ENCODE measurements at places on chromosomes 1 and 21. TPM values are rescaled to one million over a fixed set of nuclear protein-coding genes. Genes with fewer than 3 reads are reported as not detected.

Gene MAP10
- total RNA-seq = 2.5 TPM

Gene TBX19
- 1.6 TPM for total RNA-seq

Gene GNG12
- 131 TPM for total RNA-seq

Gene SNX7
- total RNA-seq = 48.5 TPM

Gene DENND2C
- 0.84 TPM for total RNA-seq

Gene NDC1
- 17.3 TPM for total RNA-seq

- H3K4me3 ChIP-seq = no peak overlapping the region
- no peak for DNase-seq
- H3K27ac ChIP-seq = no peak overlapping the region
- no peaks in the 10 kb centered on the region for H3K27me3 ChIP-seq
Observed at GRCh38 chr21:25709684-25710265, 24.9 kb downstream of the ATP5PF start.

DNA sequence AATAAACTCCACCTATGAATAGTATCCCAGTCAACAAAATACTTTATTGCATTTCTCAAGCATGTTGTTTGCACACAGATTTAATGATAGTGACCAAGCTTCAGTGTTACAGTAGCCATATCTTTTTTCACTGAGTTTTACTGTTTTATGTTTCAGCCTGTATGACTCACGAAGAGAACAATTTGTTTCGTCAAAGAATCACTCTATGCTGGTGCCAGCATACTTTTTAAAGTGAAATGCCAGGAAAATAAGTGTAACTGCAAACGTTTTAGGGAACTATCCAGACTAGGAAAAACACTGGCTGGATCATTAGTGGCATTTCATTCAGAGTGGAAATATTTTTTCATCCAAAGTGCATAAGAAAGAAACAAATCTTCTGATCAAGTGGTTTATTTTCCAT lies 210.8 kb downstream of the COL11A1 start:
- no peaks in the 10 kb centered on the region for H3K36me3 ChIP-seq
- H3K4me1 ChIP-seq = no peaks in the 10 kb centered on the region
- no peak for DNase-seq
- no peak overlapping the region for H3K27ac ChIP-seq
- no peaks in the 10 kb centered on the region for H3K27me3 ChIP-seq
- no peak overlapping the region for H3K4me3 ChIP-seq

DNA sequence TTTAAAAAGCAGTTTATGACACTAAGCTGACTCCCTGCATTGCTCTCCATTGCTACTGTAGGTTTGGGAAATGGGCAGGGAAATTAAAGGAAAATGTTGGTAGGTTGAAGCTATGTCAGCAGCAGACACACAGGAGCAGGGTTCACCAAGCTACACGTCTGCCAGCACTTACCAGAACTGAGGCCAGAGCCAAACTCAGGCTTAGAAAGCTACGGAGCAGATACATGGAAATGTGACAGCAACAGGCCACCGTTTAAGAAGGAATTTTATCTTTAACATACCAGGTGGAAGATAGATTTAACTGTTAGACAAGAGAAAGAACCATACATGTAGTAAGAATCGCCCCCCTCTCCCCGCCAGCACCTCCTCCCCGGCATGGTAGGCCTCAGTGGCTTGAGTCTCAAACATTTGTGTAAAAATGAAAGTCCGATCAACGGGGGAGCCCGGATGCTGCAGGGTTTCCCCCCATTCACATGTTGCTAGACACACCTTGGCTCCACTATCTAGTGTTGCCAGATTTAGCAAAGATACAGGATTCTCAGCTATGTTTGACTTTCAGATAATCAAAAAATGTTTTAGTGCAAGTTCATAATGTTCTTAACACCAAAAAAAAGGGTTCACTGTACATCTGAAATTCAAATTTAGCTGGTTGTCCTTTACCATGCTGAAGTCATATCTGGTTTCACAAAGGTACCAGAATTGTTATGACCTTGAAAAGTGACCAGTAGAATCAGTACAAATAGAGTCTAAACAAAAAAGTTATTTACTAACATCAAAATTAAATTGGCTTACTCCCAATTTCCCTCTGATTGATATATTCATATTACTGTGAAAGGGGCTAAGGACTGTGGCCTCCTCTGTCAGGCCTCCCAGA lies 6.7 kb downstream of the OR2T11 start:
- H3K36me3 ChIP-seq = no peaks in the 10 kb centered on the region
- H3K27ac ChIP-seq = no peak overlapping the region
- H3K4me1 ChIP-seq = peaks cover 3% of the 10 kb centered on the region
- no peak overlapping the region for H3K4me3 ChIP-seq
- no peaks in the 10 kb centered on the region for H3K27me3 ChIP-seq

DNA sequence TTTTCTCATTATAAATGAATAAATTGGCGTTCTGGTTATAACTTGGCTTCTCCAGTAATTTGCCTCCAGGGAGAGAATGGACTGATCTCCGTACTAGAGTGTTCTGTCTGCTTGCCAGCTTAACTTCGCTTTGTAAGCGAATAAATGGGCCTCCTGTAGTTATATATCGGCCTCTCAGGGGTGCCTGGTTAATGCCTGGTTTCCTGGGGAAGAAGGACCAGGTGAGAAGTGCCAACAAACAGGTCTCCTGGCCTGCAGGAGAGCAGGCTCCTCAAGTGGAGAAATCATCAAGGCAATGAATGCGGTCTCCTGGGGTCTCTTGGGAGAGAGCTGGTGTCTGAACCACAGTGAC lies 107.4 kb upstream of the SERBP1 start:
- peaks cover 6% of the 10 kb centered on the region for H3K4me1 ChIP-seq
- DNase-seq = no peak
- no peak overlapping the region for H3K4me3 ChIP-seq
- no peaks in the 10 kb centered on the region for H3K36me3 ChIP-seq

DNA sequence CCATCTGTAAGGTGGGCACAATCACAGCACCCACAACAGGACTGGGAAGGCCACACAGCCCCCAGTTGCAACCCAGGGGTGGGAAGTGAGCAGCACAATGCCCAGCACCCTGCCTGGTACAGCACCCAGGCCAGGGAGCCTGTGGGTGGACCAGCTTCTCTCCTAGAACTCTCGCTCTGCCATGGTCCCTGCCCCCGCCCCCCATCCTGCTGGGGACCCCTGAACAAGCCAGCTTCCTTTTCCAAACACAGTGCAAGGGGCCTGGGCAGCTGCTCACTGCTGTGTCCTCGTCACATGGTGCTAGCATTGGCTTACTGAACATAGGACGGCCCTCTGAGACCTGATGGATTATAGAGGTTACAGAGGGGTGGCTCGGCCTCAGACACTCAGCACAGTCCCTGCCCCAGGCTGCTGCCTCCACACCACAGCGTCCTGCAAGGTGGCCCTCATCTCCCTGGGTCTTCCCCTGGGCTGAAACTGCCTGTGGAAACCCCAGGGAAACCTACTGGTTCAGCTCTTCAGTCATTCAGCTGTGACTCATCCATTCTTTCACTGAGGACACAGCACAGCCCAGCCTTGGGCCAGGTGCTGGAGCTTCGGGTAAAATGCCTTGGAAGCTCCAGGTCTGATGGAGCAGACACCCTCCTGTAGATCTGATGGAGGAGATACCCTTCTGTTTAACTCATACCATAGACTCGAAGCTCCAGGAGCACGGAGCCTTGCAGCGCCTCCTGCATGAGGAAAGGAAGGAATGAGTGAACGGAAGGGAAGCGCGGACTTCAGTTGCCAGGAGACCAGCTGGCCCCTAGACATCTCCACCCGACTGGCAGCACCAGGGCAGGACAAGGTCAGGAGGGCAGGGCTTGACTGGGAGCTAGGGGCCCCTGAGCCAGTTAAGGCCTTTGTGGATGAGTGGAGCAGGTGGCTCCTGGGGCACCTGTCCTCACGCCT lies 8.1 kb upstream of the PRDM16 start:
- H3K27ac ChIP-seq = no peak overlapping the region
- no peaks in the 10 kb centered on the region for H3K36me3 ChIP-seq
- DNase-seq = no peak
- H3K27me3 ChIP-seq = peaks cover 47% of the 10 kb centered on the region

- peak overlapping the region; percentile 64 for H3K4me3 ChIP-seq
- no peak for DNase-seq
- peaks cover 4% of the 10 kb centered on the region for H3K4me1 ChIP-seq
Observed at GRCh38 chr1:84479998-84480397, 932 bp downstream of the RPF1 start.

DNA sequence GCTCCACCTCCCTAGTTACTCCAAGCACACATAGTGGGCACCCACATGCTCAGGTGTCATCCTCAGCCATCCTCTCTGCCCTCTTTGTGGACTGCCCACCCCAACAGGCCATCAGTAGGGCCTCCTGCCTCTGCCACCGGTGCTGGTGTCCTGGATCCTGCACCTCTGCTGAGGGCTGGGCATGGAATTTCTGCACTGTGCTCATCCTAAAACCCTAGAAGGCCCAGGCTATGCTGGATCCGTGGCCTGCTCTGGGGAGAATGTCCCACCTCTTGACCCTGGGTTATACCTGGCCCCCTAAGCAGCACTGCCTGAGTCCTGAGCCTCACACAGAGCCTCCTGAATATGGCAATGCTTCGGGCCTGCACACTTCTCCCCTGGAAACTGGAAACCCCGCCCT lies 318.3 kb downstream of the MATN1 start:
- no peak overlapping the region for H3K27ac ChIP-seq
- no peak for DNase-seq
- H3K4me3 ChIP-seq = no peak overlapping the region
- H3K36me3 ChIP-seq = no peaks in the 10 kb centered on the region
- no peaks in the 10 kb centered on the region for H3K4me1 ChIP-seq

- H3K27me3 ChIP-seq = no peaks in the 10 kb centered on the region
- no peaks in the 10 kb centered on the region for H3K4me1 ChIP-seq
- no peak for DNase-seq
- no peak overlapping the region for H3K4me3 ChIP-seq
Observed at GRCh38 chr21:27648560-27648959, 681.7 kb upstream of the ADAMTS5 start.

- DNase-seq = no peak
- no peaks in the 10 kb centered on the region for H3K27me3 ChIP-seq
- no peaks in the 10 kb centered on the region for H3K4me1 ChIP-seq
- no peak overlapping the region for H3K4me3 ChIP-seq
Observed at GRCh38 chr1:183454377-183454776, 17.9 kb upstream of the SMG7 start.

DNA sequence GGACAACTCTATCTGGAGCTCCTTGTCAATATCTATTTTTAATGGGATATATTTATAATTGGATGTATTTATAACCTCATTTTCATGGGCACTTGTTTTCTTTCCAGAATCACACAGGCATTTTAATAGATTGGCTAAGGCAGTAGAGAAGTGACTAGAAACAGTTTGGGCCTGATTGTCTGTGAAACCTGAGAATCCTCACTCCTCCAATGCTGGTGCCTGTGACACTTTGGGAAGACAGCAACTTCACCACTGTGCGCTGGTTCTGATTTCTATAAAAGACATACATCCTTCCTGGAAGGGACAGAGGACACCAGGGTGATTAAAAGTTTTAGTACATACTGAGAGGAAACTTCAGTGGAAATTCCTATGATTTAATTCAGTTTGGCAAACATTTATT lies 39.6 kb upstream of the RXRG start:
- H3K4me3 ChIP-seq = no peak overlapping the region
- DNase-seq = no peak
- no peaks in the 10 kb centered on the region for H3K4me1 ChIP-seq
- no peaks in the 10 kb centered on the region for H3K36me3 ChIP-seq
- no peak overlapping the region for H3K27ac ChIP-seq

DNA sequence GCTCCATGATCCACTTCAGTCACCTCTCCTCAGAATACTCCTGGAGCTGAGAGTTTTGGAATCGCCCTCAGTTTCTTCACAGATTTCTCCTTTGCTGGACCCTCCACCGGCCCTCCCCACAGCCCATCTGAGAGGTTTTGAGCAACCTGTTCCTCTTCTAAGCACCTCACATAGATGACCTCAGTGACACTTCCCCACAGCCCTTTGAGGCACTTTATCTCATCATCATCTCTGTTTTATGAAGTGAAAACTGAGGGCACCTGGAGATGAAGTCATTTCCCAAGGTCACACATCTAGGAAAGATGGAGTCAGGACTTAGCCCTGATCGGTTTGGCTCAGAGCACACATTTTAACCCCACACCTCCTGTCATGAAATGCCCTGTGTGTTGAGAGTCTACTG lies 76.8 kb upstream of the ZNF281 start:
- no peaks in the 10 kb centered on the region for H3K4me1 ChIP-seq
- H3K27me3 ChIP-seq = no peaks in the 10 kb centered on the region
- no peak for DNase-seq
- no peak overlapping the region for H3K27ac ChIP-seq

All from colonic mucosa (tissue), 4 donors.